ENCODE measurements at places on chromosomes 13 and 19.

GRCh38 chr13:29427937-29428309 is 167.6 kb downstream of the SLC7A1 start:
- DNase-seq, result no peak

GRCh38 chr13:44272692-44273091 is 100.9 kb upstream of the SERP2 start:
- no peak for DNase-seq

DNA sequence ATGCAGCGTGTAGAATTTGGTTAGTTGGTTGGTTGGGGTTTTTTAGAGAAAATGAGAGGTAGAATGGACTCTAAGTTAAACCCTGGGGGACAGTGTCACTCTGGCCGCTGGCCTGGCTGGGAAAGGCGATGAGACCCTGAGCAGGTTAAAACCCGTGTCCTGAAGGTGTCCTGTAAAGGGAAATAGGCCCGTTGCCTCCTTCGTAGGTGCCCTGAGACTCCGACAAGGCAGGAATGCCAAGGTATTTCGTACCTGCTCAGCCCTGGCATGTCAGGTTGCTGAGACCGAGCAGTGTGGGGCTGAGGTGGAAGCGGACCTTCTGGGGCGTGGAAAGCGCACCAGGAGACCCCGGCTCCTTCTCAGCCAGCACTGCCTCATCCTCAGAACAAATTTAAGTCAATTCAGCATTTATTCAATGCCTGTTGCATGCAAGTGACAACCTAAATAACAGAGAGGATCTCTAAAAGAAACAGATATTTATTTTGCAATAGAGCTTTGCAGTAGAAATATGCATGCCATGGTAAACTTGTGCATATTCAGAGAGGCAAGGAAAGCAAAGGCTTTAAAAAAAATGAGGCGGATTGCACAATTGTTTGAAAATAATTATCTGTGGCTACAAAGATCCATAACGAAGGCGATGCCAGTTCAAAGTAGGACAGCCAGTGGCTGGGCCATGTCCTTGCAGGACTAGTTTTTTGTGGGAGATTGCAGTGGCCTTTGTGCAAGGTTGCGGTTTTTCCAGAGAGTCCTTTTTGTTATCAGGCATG is 1.4 kb upstream of the RAB20 start:
- DNase-seq, result no peak

DNA sequence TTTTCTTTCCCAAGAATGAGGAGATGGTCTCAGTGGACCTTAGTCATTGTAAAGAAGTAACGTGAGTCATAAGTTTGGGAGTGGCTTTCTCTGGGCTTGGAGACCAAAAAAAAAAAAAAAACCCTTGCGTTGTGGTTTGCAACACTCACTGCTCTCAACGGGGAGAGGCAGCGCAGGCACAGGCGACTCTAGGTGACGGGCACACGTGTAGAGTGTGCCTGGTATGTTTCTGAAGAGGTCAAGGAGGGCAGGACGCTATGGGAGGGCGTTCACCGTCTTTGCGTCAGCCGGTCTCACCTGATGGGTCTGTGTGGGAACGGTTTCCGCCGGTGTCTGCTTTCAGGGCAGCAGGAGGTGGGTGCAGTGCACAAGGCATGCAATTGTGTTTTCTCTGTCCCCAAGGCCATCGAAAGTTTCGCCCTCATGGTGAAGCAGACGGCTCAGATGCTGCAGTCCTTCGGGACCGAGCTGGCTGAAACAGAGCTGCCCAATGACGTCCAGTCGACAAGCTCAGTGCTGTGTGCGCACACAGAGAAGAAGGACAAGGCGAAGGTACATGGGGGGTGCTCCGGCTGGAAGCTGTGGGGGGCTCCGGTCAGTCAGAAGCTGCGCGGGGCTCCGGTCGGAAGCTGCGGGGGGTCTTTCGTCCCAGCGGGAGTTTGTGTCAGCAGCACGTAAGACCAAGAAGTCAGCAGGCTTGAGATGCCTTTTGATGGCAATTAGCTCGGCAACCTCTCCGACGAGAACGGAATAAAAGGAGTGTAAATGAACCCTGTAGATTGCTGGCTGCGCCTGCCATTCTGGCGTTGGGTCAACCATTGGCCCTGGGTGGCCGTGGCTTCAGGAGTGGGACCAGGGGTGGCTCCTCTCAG is 40.8 kb upstream of the F7 start:
- DNase-seq, result no peak

GRCh38 chr19:57099199-57099661 is 20.6 kb upstream of the USP29 start:
- DNase-seq, result no peak

GRCh38 chr13:106683179-106683578 is 115.2 kb upstream of the ARGLU1 start:
- no peak for DNase-seq

- no peak for DNase-seq
Measured at GRCh38 chr19:36254848-36255247, 39.9 kb downstream of the ZNF146 start.

DNA sequence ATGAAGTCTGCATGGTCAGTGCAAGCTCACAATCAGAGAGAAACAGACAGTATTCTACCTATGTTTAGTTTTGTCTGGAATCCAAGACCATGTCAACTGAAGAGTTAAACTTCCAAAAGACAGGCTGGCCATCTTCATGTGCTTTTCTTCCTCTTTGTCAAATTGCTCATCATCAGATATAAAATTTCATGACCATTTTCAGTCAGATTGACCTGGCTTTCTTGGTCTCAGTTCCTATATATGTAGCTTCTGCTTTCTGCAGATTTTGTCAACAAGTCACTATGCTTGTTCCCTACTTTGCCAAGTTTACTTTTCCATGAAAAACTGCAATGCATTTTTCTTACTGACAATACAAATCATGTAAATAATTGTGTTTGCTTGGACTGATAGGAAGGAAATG is 13.9 kb downstream of the SLC46A3 start:
- DNase-seq, result no peak

Measured in NCI-H510A (cell line).